NCI-H1417 treated with DMSO at 0.1 percent for 48 hours (cell line): ENCODE measurements at places on chromosomes 11 and 22.
A peak's percentile ranks its signal among the peaks of the same experiment; 100 is the strongest.

GRCh38 chr11:35780951-35781860 lies 118.6 kb downstream of the TRIM44 start:
- no peak for DNase-seq

DNA sequence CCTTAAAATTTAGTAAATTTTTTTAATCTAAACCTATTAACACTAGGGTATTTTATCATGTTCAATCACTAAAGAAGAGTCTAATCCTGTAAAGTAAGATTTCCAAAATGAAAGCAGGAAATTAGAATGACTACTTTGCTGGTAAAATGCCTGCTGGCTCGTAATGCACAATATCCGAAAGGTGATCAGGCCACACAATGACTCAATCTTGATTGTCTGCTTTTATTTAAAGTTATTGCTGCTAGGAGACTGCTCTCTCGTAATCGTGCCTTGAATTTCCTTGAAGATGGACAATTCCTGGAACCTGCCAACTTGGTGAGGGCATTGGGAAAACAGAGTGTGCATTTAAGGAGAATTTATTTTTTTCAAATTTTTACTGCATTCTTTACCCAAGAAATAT lies 1786.5 kb upstream of the RAG2 start:
- DNase-seq, result no peak

- DNase-seq, result no peak
Measured at GRCh38 chr22:30291058-30291892, 2.0 kb upstream of the CASTOR1 start.

GRCh38 chr11:69662021-69662698 lies 13.0 kb downstream of the LTO1 start:
- no peak for DNase-seq

GRCh38 chr11:33970984-33971466 lies 79.1 kb upstream of the LMO2 start:
- DNase-seq, result no peak

GRCh38 chr22:46574438-46574992 lies 37.1 kb upstream of the CELSR1 start:
- no peak for DNase-seq

DNA sequence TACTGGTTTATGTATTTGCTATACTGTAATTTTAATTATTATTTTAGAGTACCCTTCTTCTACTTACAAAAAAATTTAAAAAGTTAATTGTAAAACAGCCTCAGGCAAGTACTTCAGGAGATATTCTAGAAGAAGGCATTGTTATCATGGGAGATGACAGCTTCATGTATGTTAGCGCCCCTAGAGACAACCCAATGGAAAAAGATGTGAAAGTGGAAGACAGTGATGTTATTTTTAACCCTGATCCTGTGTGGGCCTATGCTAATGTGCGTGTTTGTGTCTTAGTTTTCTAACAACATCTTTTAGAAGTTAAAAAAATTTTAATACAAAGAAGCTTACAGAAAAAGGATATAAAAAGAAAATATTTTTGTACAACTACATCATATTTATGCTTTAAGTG lies 205.0 kb downstream of the FAM76B start:
- no peak for DNase-seq

DNA sequence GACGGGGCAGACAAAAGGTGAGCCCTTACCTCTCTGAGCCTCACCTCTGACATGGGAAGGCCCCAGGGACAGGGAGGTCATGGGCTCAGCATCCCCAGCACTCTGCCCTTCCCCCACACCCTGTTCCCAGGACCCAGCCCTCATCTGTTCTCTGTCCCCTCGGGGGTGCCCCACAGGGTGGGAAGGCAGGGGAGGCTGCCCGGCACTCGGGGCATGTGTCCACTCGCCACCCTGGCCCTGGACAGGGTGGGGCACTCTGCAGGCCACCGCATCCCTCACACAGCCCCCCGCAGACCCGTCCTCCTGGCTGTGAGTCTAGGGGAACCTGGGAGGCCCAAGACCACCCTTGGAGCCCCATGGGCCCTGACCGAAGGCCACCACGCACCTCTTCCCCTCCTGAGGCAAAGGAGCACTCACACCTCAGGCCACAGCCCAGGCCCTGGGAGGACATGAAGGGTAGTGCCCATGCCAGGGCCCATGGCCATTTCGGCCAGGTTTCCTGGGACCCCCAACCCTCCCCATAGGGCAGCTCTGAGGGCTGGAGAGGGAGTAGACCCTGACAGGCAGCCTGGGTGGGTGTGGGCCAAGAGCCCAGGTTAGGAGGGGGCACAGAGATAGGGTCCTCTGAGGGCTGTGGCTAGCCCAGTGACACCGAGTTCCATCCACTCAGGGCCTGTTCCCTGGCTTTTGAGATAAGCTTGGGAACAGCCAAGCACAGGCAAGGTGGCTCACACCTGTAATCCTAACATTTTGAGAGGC lies 193.1 kb downstream of the IGLL1 start:
- DNase-seq, result no peak

GRCh38 chr11:108891909-108892511 lies 227.1 kb downstream of the DDX10 start:
- no peak for DNase-seq

DNA sequence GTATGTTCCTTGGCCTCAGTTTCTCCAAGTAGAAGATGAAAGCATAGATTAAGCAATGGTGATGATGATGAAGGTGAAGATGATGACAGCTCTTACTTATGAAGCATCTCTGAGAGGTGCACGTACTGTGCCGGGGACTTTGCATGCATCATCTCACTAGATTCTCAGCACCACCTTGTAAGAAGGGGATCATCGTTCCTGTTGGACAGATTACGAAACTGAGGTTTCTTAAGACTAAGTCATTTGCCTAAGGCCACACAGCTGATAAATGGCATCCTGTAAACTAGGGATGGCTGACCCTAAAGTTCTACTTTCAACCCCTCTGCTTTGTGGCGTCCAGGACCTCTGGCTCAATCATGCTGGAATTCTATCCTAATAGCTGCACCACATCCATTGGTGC lies 8.7 kb downstream of the MS4A15 start:
- DNase-seq, result no peak

DNA sequence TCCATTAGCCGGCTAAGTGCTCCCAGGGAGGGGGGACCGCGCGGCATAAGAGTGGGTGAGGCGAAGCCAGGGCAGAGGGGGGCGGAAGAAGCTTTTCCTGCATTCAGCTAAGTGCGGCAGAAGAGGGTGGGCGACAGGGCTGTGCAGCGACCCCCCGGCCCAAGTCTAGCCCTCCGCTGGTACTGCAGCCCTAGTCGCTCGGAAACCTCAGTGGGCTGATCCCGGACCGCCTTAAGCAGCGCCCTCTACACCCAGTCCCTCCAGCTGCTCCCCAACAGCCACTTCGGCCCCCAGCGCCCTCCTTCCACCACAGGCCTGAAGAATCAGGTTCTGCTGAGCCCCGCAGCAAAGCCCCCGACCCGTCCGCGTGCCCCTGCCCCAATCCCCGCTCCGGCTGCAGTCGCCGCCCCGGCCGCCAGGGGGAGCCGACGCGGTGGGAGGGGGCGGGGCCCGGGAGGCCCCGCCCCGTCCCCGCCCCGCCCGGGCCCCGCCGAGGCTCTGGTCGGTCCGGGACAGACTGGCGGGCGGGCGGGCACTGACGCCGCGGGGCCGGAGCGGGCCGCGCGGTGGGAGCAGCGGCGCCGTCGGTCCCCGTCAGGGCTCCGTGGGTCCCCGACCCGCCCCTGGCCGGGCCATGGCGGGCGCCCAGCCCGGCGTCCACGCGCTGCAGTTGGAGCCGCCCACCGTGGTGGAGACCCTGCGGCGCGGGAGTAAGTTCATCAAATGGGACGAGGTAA lies at the start of gene PLCB3:
TSS of gene PLCB3 (plus strand) at position 515 of the 737 bp plus-strand sequence. CDS start at position 635, 120 bp downstream.
- DNase-seq, result no peak

- no peak for DNase-seq
Measured at GRCh38 chr11:44096360-44097185, 1.1 kb downstream of the EXT2 start.

DNA sequence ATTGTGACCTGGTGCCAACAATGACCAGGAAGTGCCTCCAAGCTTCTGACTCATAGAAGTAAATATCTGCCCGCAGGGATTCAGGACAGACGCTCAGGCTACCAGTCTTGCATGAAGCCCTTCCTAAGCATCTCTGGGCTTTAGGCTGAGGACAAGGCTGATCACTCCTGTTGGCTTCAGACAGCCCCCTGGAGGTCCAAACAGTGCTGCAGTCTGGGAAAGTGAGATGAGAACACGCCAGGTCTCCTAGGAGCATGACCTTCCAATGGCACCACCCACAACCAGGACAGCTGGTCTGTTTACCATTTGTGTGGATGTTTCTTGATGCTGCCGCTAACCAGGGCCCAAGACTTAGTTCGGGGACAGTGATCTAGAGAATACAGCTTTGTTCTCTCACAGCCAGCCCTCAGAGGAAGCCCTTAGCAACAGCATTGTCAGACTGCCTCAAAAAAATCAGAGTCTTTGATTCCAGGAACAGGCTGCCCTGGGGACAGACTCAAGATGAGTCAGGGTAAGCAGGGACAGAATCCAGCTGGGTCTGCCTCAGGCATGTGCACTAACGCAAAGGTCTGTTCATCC lies 111.2 kb downstream of the ZNF280B start:
- DNase-seq, result no peak

GRCh38 chr11:2706321-2706720 lies 6.5 kb upstream of the KCNQ1OT1 start:
- no peak for DNase-seq

DNA sequence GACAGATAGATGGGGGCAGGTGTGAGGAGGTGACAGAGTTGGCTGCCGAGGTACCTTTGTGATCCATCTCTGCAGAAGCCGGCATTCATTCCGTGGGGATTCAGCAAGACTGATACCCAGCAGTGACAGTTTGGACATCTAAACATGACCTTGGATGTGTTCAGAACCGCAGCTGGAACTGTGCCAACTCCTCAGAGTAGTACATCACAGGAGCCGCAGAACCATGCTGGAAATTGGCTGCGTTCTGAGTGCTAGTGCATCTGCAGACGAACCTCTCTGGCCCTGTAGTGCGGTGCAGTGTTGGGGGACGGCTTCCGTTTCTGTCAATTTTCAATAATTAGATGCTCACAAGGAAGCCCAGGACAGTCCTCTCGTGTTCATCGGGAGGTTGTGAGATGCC lies 772.1 kb downstream of the NTM start:
- DNase-seq, result no peak

DNA sequence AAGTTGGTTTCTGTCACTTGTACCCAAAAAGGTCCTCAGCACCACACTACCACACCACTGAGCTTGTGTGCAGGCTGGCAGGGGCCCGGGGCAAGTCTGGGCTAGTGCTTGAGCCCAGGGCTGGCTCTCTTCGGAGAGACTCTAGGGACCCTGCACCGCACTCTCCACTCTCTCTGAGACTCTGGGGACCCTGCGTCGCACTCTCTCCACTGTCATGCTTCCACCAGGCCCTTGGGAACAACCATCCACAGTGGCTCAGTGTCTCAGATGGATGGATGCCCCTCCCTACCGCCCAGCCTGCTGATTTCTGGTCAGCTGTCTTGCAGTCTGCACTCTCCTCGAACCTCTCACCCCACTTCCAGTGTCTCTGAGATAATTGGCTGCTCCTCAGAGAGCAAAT lies 2.0 kb upstream of the SBF1 start:
- no peak for DNase-seq

DNA sequence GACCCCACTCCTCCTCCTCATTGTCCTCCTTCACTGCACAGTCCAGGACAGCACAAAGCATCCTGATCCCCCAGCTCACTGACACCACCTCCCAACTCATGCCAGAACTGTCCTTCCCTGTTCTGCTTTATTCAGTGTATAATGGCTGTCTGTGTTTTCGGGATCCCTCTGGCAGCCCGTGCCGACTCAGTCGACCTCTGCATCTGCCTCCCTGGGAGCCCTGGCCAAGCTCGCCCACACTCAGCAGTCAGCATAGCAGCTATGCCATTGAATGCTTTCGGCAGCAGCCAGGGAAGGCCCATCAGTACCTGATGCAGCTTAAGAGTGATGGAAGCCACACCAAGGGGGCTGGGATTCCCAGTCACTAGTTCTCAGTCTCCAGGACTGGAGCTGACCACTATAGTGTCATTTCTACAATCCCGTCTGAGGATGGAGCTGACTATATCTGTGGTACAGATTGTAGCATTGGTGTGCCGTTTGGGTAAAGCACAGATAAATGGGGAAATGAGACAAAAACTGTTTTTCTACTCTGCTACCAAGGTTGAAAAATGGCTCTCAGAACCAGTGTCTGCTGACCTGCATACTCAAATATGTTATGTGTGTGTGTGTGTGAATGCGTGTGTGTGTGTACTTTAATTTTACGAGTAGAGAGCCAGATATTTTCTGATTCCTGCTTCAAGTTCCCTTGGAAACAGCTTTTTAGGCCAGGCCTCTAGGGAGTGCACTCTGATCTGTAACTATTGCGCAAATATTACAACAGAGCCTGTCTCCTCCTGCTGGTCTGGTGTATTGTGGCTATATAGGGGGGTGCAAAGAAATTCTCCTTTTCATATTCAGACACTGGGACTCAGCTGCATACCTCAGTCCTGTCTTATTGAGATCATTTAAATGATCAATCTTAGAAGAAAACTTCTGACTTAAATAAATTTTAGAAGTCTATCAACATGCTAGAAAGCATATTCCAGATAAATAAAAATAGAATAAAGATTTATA lies 78.8 kb upstream of the TOP3B start:
- peak; percentile 11 for DNase-seq

DNA sequence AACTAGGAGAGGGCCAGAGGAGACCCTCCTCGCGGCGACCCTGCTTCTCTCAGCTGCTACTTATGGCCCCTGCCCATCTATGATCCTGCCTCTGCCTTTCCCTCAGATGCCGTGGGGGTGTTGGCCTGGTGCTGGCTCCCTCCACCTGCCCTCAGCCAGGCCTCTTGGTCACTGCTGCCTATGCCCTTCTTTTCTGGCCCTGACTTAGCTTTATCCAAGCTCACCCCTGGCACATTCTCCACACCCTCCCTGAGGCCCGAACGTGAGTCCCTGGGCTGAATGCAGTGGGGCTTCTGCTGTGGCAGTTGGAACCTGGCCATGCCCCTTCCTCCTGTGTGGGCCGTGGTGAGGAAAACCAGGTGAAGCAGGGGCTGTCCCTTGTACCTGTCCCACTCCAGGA lies 19.8 kb upstream of the SUSD2 start:
- DNase-seq, result no peak
